ENCODE measurements at places on chromosomes 7 and 10.

- DNase-seq: no peak
These were observed 23.8 kb upstream of the ANK3 start for GRCh38 chr10:60413306-60414012.

DNA sequence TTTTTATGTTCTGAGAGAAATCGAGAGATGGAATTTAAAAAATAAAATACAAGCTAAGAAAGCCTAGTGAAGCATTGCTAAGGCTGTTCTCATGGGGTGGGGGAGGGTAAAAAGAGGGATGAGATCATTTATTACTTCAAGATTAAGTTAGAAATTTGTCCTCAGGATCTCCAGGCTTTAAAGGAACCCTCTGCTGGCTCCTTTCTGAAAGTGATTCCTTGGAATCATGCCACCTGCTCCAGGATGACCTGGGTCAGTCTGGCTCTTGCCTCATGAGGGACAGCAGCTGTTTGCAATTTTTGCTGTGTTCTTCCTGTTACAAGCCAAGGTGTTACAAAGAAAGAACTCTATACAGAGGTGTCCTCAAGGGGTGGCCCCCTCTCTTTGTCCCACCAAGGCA lies 69.8 kb downstream of the CDK1 start:
- no peak for DNase-seq

GRCh38 chr7:17622451-17622850 lies 317.8 kb downstream of the SNX13 start:
- DNase-seq: no peak

GRCh38 chr10:31358688-31359330 lies 39.8 kb downstream of the ZEB1 start:
- DNase-seq: no peak

DNA sequence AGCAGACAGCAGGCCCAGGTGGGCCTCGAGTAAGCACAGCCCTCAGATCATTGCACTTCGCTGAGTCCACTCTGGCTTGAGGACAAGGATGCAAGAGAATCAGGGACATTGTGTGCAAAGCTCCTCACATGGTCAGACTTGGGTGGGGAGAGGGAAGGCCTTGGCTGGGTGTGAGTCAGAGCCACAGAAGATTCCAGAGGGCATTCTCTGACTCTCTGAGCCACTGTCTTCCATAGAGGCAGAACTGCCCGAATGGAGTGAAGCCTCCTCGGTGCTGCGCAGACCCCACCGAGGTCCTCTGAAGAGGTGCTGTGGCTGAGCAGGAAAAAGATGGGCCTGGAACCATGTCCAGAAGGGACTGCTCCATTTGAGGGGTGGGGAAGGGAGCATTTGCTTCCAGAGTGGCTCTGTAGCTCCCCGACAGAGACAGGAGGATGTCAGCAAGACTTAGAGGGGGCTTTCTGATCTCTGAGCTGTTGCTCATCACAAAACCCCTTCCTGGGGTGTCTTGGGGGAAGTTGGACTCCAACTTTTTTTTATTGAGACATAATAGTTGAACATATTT lies 120.8 kb downstream of the PTPN20 start:
- DNase-seq: no peak

- no peak for DNase-seq
These were observed 10.7 kb upstream of the COMTD1 start for GRCh38 chr10:75246506-75246905.

- no peak for DNase-seq
These were observed 181.8 kb upstream of the DGKB start for GRCh38 chr7:15084368-15084767.

- DNase-seq: no peak
These were observed 141.4 kb upstream of the RET start for GRCh38 chr10:42935466-42935865.

GRCh38 chr10:60853107-60853506 lies 74.8 kb downstream of the CDK1 start:
- DNase-seq: no peak

DNA sequence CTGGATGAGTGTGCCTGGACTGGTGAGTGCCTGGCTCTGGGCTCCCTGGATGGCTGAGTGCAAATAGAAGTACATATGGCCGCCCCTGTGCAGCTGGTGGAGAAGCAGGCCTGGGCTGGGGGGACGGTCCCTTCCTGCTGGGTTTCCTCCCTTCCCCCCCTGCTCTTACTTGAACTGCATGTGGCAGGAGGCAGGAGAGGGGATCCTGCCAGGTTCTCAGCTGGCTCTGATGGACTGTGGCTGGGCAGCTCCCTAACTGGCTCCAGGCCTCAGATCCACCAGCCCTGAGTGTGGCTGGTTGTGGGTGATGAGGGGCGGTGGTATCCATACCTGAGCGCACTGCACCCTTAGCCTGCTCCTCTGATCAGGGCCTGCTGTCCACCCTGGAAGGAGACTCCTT lies 26.9 kb downstream of the ADCY1 start:
- DNase-seq: no peak

- DNase-seq: no peak
These were observed 283.0 kb downstream of the USP6NL start for GRCh38 chr10:11328264-11329061.

Measured in stimulated activated CD4-positive, alpha-beta T cell treated with anti-CD3 and anti-CD28 coated beads, Interleukin-2, amount 100 ng/mL, for 4 hours (primary cell).